ENCODE measurements at places on chromosomes 5 and 9. TPM values are rescaled to one million over a fixed set of nuclear protein-coding genes. Genes with fewer than 3 reads are reported as not detected.

Gene PCDHB9
- total RNA-seq = 1.1 TPM

Gene ADRA1B
- total RNA-seq = 1.5 TPM

Gene DAPK1
- 15.6 TPM for total RNA-seq

Gene OR13J1
- total RNA-seq = not detected

Gene ALG2
- 63.2 TPM for total RNA-seq

Gene KCNV2
- not detected for total RNA-seq

Gene CEL
- total RNA-seq = 6.0 TPM

Gene IL7R
- 10.5 TPM for total RNA-seq

Gene TMEM171
- not detected for total RNA-seq

Gene CD72
- total RNA-seq = 5.1 TPM

Gene GADD45G
- 58.8 TPM for total RNA-seq

Gene SLC6A3
- not detected for total RNA-seq

Gene PRLR
- 6.3 TPM for total RNA-seq

Gene FOXE1
- not detected for total RNA-seq

Gene TMEM215
- not detected for total RNA-seq

Gene TTC23L
- total RNA-seq = 3.4 TPM

Gene TTLL11
- 5.2 TPM for total RNA-seq

Gene WDR38
- not detected for total RNA-seq

Gene ADCY2
- total RNA-seq = 5.5 TPM

Gene KIAA1191
- total RNA-seq = 110 TPM

Gene PCSK1
- 0.43 TPM for total RNA-seq

Gene C9orf43
- total RNA-seq = 0.83 TPM

Gene ANKRD18A
- not detected for total RNA-seq

Gene EGR1
- total RNA-seq = 87.3 TPM

Gene CTXN3
- not detected for total RNA-seq

Gene LCNL1
- total RNA-seq = 2.8 TPM

Gene PCDHA1
- total RNA-seq = 0.20 TPM

Gene PCDHGB4
- total RNA-seq = 6.1 TPM

Gene NUDT12
- 12.1 TPM for total RNA-seq

Gene EPB41L4A
- total RNA-seq = 7.4 TPM

Gene IFNA4
- total RNA-seq = not detected

Data from adrenal gland (tissue), 19 donors.